Foreskin keratinocyte (primary cell): ENCODE measurements at places on chromosomes 13 and 19. TPM values are rescaled to one million over a fixed set of nuclear protein-coding genes. Genes with fewer than 3 reads are reported as not detected.

LYPD5 gene
- 2.5 and 3.8 TPM in 2 replicates for polyA plus RNA-seq

PRODH2 gene
- polyA plus RNA-seq: not detected in 2 replicates

CEACAM8 gene
- polyA plus RNA-seq: not detected in 2 replicates

NLRP9 gene
- not detected in 2 replicates for polyA plus RNA-seq

JSRP1 gene
- polyA plus RNA-seq: 0.17 and 0.22 TPM in 2 replicates
